ENCODE measurements at places on chromosomes 4 and X. TPM values are rescaled to one million over a fixed set of nuclear protein-coding genes. Genes with fewer than 3 reads are reported as not detected.

RGN gene
- polyA plus RNA-seq, result 6.5 TPM

CPZ gene
- polyA plus RNA-seq, result 21.9 TPM

PSAPL1 gene
- polyA plus RNA-seq, result 11.0 TPM

ATP8A1 gene
- 5.5 TPM for polyA plus RNA-seq

L1CAM gene
- polyA plus RNA-seq, result 2.5 TPM

DNA sequence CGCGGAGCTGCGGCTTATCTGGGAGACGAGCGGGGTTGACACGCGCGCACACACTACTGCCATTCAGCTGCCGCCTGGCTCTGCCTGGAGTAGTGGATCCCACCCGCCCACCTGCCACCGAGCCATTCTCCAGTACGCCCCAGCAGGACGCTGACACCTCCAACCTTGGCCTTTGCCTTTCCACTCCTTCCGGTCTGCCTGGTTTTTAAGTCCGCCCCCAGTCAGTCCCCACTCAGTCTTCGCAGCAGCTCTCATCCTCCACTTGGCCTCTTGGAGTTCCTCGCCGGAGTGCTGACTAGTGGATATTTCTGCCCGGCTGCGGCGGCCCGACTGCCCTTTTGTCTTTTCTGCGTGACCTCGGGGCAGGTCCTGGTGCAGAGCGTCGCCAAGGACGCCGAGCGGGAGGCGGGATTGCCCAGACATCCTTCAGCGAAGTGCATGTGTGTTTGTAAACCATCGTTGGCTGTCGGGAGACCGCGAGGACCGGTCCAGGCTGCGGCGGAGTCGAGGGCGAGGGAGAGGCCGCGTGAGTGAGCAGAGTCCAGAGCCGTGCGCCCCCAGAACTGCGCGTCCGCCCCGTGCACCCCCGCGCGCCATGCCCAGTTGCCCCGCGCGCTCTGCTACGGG is 1.1 kb downstream of the SLIT2 start:
- H3K27ac ChIP-seq, result no peak overlapping the region
- H3K4me1 ChIP-seq, result no peaks in the 10 kb centered on the region
- DNase-seq, result peak; percentile 29
- H3K4me3 ChIP-seq, result peak overlapping the region; percentile 66

GRCh38 chrX:133412665-133413064 is 2.6 kb downstream of the GPC4 start:
- H3K4me1 ChIP-seq, result no peaks in the 10 kb centered on the region
- H3K36me3 ChIP-seq, result no peaks in the 10 kb centered on the region
- no peak for DNase-seq
- no peak overlapping the region for H3K27ac ChIP-seq

GRCh38 chrX:144730471-144730870 is 516.8 kb upstream of the SPANXN1 start:
- H3K27ac ChIP-seq, result no peak overlapping the region
- no peaks in the 10 kb centered on the region for H3K4me1 ChIP-seq
- no peaks in the 10 kb centered on the region for H3K27me3 ChIP-seq
- H3K36me3 ChIP-seq, result no peaks in the 10 kb centered on the region
- H3K4me3 ChIP-seq, result no peak overlapping the region

DNA sequence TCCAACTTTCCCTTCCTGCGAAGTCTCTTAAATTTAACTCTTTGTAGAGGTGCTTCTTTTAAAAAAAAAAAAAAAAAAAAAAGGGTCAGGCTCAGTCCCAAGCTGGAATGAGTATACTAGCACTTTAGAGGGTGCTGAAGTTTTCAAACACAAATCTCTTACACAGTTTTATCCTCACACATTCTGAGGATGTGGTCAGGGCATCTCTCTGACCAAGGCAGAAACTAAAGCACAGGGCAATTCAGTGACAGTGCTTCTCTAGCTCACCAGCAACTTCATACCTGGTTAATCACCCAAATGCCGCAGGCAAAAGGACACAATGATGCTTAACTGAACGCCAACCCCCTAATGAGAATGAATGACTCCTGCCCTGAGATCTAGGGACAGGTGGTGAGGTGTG is 9.8 kb upstream of the PGM2 start:
- no peak overlapping the region for H3K27ac ChIP-seq
- no peaks in the 10 kb centered on the region for H3K36me3 ChIP-seq
- H3K4me1 ChIP-seq, result no peaks in the 10 kb centered on the region

GRCh38 chr4:20992002-20992401 is 291.7 kb downstream of the PACRGL start:
- no peak overlapping the region for H3K4me3 ChIP-seq
- H3K27ac ChIP-seq, result no peak overlapping the region
- H3K36me3 ChIP-seq, result no peaks in the 10 kb centered on the region
- no peaks in the 10 kb centered on the region for H3K4me1 ChIP-seq

GRCh38 chr4:188819233-188819632 is 680.0 kb downstream of the TRIML1 start:
- H3K4me3 ChIP-seq, result no peak overlapping the region
- no peaks in the 10 kb centered on the region for H3K27me3 ChIP-seq
- H3K36me3 ChIP-seq, result no peaks in the 10 kb centered on the region
- no peak for DNase-seq

GRCh38 chrX:24694825-24695224 is 1.1 kb downstream of the POLA1 start:
- no peak overlapping the region for H3K27ac ChIP-seq
- no peaks in the 10 kb centered on the region for H3K4me1 ChIP-seq
- no peak for DNase-seq
- no peak overlapping the region for H3K4me3 ChIP-seq

- H3K27me3 ChIP-seq, result no peaks in the 10 kb centered on the region
- H3K27ac ChIP-seq, result peak overlapping the region; percentile 63
- peak overlapping the region; percentile 48 for H3K4me3 ChIP-seq
These were observed 577 bp upstream of the PIM2 start for GRCh38 chrX:48919360-48919841.

DNA sequence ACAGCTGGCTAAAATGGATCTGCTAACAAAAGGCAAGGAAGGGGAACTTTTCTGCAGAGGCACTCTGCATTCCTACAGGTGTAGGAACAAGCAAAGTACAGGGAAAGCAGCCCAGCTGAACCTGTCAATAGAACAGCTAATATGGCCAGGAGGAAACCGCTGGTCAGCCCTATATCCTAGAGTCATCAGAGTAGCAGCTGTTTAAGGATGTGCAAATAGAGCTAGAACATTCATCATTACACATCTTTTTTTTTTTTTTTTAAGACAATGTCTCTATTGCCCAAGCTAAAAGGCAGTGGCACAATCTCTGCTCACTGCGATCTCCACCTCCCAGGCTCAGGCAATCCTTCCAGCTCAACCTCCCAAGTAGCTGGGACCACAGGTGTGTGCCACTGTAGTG is 163.0 kb downstream of the BTC start:
- no peaks in the 10 kb centered on the region for H3K27me3 ChIP-seq
- no peaks in the 10 kb centered on the region for H3K4me1 ChIP-seq
- H3K36me3 ChIP-seq, result no peaks in the 10 kb centered on the region
- no peak overlapping the region for H3K27ac ChIP-seq
- DNase-seq, result no peak
- H3K4me3 ChIP-seq, result no peak overlapping the region

- H3K4me3 ChIP-seq, result no peak overlapping the region
- H3K4me1 ChIP-seq, result peaks cover 15% of the 10 kb centered on the region
- H3K36me3 ChIP-seq, result no peaks in the 10 kb centered on the region
- no peak for DNase-seq
These were observed 6.8 kb downstream of the AKAP17A start for GRCh38 chrX:1598021-1598875.

GRCh38 chr4:6492027-6492590 is 19.7 kb upstream of the PPP2R2C start:
- no peaks in the 10 kb centered on the region for H3K36me3 ChIP-seq
- H3K4me1 ChIP-seq, result no peaks in the 10 kb centered on the region
- H3K27ac ChIP-seq, result no peak overlapping the region

- H3K4me1 ChIP-seq, result peaks cover 10% of the 10 kb centered on the region
- no peak overlapping the region for H3K4me3 ChIP-seq
- H3K36me3 ChIP-seq, result no peaks in the 10 kb centered on the region
- no peak overlapping the region for H3K27ac ChIP-seq
These were observed 43.8 kb downstream of the GALNT7 start for GRCh38 chr4:173212379-173212778.

GRCh38 chr4:101158134-101158482 is 189.2 kb downstream of the PPP3CA start:
- H3K36me3 ChIP-seq, result no peaks in the 10 kb centered on the region
- no peak overlapping the region for H3K27ac ChIP-seq
- no peaks in the 10 kb centered on the region for H3K27me3 ChIP-seq
- no peak for DNase-seq
- H3K4me3 ChIP-seq, result no peak overlapping the region

DNA sequence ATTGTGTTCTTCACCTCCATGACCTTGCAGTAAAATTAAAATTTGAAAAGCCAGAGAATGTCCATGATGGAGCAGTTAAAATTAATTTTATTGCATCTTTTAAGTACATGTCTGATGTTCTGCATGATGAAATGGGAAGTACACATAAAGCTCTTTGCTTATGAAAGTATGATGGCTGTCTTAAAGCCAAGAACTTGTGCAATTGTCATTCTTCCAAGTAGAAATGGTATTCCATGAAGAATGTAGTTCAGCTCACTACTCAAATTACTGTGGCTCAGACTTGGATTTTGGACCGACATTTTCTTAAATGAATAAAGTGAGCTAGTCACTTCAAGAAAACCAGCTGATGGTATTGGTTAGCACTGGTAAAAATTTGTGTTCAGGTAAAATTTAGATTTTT is 161.7 kb upstream of the CXCL13 start:
- no peaks in the 10 kb centered on the region for H3K27me3 ChIP-seq
- H3K36me3 ChIP-seq, result no peaks in the 10 kb centered on the region
- no peak for DNase-seq

DNA sequence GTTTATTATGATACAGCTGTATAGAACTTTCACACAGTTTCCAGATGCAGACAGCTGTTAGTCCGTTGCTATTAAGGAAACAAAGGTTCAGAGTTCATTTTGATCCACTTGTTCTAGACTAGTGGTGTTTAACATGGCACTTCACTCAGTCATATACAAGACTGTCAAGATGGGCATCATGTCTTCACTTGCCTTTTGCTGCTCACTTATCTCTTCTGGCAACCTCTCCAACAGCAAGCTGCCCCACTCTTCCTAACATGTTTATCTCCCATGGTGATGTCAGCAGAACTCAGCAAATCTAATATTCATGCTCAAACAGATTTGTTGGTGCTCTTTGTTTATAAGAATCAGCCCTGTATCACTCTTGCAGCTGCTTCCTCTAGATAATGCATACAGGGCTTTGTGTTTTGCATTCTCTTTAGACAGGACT is 236.2 kb upstream of the HAND2 start:
- H3K4me1 ChIP-seq, result no peaks in the 10 kb centered on the region
- no peak for DNase-seq
- H3K27ac ChIP-seq, result no peak overlapping the region
- no peaks in the 10 kb centered on the region for H3K36me3 ChIP-seq

DNA sequence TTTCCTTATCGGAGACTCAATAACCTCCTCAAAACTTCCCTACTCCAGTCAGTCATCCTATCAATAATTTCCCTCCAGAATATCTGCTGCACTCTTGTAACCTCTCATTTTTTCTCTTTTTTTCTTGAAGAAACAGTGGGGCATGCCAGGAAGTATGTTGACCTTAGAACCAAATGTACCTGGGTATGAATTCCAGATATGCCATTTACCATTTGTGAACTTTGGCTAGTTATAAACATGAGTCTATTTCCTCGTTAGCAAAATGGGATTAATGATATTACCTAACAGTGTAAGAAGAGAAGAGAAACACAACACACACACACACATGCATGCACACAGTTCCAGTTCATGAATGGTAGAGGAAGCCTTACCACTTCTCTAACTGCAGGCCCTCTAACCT is 578.2 kb downstream of the FAM133A start:
- H3K27me3 ChIP-seq, result no peaks in the 10 kb centered on the region
- no peak for DNase-seq
- H3K36me3 ChIP-seq, result no peaks in the 10 kb centered on the region
- H3K4me1 ChIP-seq, result no peaks in the 10 kb centered on the region
- H3K27ac ChIP-seq, result no peak overlapping the region

DNA sequence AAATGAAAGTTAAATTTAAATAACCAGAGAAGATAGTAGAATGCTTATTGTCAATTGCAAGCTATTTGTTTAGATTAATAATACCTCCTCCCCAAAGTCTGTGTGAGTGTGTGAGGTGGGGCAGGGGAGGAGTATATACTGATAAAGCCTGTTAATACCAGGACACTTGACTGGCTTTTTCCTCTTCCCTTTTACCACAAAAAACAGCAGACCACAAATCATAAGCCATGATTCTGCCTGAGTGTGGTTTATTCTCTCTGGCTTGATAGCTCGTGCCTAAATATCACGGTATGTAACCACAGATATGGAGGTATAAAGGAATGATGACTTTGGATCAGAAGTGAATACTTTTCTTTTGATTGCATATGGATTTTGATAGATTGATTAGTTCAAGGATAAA is 21.9 kb upstream of the SCRG1 start:
- no peaks in the 10 kb centered on the region for H3K27me3 ChIP-seq
- H3K27ac ChIP-seq, result no peak overlapping the region
- DNase-seq, result no peak
- H3K4me1 ChIP-seq, result no peaks in the 10 kb centered on the region
- H3K4me3 ChIP-seq, result no peak overlapping the region
- H3K36me3 ChIP-seq, result no peaks in the 10 kb centered on the region

DNA sequence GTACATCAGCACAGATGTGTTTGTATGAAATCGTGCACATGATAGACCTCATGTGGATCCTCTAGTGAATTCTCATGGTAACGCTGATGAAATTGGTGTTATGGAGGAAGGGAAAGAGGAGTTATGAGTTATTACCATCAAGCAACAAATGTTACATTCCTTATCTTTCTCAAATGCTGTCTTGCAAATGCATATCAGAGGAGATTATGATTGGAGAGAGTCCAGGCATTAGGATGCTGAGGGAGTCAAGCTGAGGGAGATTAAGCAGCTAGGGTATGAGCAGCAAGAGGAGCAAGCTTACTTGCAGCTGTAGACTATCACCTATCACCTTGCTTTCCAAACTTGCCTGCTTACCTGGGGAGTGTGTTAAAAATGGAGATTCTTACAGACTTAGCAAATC is 36.8 kb upstream of the SFRP2 start:
- no peak overlapping the region for H3K4me3 ChIP-seq
- no peak overlapping the region for H3K27ac ChIP-seq
- no peaks in the 10 kb centered on the region for H3K27me3 ChIP-seq
- H3K36me3 ChIP-seq, result no peaks in the 10 kb centered on the region
- H3K4me1 ChIP-seq, result peaks cover 4% of the 10 kb centered on the region

DNA sequence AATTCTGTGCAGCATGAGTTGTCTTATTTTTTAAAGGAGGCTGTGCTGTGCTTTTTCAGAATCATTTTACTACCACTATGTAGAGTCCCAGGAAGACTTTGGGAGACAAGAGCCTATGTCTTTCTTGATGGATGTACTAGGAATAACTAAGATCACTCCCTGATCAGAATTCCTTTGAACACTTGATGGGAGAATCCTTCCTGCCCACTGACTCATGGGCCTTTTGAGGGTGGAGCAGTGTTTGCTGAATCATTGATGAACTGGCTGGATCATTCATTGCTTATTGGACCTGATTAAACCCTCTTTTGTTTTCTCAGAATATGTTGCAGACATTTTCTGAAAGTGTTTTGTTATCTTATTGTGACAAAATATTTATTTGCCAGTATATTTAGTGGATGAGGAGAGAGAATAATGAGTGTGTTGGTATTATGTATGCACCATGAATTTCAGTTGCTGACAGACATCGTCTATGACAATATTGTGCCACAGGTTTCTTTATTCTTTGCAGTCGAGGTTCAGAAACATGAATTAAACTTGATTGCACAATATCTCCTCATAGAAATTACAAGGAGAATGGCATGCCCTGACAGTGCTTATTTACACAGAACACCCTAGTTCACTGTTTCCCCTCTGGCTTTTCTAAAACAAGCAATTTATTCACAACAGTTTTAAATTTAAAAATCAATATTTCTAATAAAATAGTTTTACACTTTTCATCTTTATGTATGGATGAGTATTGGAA is 36.3 kb downstream of the POU4F2 start:
- H3K27me3 ChIP-seq, result no peaks in the 10 kb centered on the region
- H3K4me3 ChIP-seq, result no peak overlapping the region
- no peak overlapping the region for H3K27ac ChIP-seq
- H3K36me3 ChIP-seq, result no peaks in the 10 kb centered on the region
- H3K4me1 ChIP-seq, result no peaks in the 10 kb centered on the region

All from testis (tissue), 5 donors.